HFFc6 (cell line): ENCODE measurements at places on chromosomes 6 and 20.

DNA sequence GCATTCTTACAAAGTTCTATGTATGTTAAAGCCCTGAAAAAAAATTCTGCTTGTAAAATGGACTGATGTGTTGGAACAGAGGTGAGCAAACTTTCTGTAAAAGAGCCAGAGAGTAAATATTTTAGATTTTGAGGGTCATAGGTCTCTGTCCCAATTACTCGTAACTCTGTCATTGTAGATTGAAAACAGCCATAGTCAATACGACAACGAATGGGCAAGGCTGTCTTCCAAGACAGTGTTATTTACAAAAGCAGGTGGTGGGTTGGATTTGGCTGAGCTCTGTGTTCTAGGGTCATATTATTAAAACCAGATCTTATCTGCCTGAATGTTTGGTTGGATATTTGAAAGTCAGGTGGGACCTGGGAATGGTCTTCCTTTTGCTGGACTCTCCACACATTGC is 135.2 kb downstream of the EYA2 start:
- DNase-seq: no peak

DNA sequence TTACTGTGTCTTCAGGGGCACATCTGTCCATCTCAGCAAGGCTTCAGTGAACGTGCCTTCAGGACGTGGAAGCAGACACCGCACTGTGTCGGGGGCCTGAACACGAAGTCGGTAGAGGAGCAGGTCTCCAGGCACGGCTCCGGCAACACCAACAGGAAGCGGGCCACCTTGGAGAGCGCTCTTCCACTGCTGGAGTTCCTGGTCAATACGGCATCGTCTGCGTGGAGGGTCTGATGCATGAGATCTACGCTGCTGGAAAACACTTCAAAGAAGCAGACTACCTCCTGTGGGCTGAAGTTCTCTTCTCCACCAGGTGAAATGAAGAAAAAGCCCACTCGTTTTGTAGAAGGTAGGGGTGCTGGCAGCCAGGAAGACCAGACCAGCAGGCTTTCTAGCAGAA is 69.3 kb upstream of the SLCO4A1 start:
- DNase-seq: no peak

DNA sequence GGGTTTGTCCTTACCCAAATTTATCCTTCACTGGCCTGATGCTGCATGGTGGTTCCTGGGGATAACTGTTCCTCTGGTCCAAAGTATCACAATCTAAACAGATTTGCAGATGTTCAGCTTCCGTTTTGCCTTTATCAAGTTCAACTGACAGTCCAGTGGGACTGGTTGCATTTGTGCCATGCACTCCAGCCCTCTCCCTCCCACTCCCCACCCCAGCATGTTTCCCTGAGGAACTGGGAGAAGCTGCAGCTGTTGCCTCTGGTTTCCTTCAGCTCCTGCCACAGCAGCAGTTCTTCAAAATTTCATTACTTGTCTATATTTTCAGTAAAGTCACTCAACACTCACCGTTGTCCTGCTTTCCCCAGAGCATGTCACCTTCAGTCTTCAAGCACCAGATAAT is 39.5 kb upstream of the KIF16B start:
- DNase-seq: no peak

- no peak for DNase-seq
These were observed at the start of gene COL19A1 for GRCh38 chr6:69866351-69866769. Gene COL19A1, plus strand, starts transcription at chr6:69866556. Its CDS starts 13,012 bp downstream, at chr6:69879568.

DNA sequence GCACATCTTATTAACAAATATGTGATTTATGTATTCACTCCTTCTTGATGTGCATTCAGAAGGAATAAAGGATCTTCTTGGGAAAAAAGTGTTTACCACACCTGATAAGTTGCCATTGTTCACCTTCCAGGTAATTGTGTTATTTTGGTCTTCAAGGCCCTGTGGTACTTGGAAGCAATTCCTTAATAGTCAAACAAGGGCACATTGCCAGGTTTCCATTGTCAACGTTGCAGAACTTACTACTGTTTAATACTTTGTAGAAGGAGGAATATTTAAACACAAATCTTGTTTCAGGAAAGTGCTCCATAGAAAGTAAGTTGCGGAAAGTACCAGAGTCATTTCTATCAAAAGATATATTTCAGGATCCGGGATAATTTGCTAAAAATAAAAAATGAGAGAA is 129.5 kb upstream of the SGK1 start:
- no peak for DNase-seq

DNA sequence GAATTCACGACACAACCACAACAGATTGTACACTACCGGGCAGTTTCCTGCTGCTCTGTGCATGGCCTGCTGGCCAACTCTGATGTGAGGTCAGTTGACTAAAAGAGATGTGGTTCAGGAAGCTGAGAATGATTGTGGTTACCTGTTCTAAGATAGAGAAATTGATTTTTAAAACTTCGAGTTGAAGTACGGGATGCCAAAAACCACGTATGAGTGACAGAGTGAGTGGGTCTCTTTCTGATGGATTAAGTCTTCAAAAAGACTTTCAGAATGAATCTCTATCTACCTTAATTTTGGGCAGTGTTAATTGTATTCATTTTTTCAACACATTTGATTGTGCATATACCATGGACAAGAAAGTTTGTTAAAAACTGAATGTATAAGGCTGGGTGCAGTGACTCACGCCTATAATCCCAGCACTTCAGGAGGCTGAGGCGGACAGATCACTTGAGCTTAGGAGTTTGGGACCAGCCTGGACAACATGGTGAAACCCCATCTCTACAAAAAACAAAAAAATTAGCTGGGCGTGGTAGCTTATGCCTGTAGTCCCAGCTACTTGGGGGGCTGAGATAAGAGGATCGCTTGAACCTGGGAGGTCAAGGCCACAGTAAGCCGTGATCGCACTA is 121.2 kb downstream of the SGK1 start:
- no peak for DNase-seq

DNA sequence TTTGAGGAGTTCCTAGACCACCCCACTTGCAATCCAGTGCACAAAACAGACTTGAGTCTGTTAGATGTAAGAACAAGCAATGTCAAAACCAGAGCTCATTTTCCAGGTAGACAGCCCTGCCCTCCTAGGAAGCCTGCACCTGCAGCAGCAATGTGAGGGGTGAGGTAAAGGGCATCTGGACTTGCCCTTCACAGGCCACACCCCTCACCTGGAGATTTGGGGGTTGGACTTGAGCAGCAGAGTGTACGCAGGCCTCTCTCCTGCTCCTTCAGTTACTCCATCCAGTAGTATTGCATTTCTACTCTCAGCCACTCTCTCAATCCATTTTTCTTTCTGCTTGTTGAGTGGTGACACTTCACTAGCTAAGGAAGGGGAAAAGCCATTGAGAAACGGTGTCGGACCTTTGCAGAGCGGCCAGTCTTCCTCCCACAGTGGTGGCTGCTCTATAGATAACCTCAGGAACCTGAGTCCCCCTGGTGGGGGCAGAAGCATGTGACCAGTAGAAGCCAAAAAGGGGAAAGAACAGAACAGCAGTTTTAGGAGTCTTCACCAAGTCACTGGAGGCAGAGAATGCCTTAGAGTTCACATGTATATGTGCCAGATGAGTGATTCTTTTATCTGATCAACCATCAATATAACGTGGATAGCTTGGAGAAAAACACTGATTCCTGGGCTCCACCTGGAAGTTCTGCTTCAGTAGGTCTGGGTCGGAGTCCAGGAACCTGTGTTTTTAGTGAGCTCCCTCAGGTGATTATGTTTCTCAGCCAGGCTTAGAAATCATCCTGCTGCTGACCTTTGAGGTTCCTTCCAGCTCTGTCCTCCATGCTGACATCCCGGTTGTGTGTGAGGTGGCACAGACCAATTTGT is 28.0 kb downstream of the ARFGEF2 start:
- DNase-seq: no peak

GRCh38 chr6:54017877-54018276 is 93.4 kb upstream of the MLIP start:
- DNase-seq: no peak

DNA sequence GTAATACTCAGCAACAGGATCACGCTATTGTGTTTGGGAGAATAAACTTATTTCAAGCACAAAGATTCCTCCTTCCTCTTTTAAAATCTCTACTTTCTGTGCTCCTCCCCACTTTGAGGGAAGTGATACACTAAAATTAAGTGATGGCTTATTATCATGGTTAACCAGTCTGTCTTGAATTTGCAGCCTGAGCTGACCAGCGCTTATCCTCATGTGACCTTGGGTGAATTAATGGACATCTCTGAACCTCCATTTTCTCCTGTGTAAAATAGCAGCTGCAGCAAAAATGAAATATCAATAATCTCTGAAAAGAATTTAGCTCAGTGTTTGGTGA is 222.6 kb downstream of the BCAS1 start:
- DNase-seq: no peak

DNA sequence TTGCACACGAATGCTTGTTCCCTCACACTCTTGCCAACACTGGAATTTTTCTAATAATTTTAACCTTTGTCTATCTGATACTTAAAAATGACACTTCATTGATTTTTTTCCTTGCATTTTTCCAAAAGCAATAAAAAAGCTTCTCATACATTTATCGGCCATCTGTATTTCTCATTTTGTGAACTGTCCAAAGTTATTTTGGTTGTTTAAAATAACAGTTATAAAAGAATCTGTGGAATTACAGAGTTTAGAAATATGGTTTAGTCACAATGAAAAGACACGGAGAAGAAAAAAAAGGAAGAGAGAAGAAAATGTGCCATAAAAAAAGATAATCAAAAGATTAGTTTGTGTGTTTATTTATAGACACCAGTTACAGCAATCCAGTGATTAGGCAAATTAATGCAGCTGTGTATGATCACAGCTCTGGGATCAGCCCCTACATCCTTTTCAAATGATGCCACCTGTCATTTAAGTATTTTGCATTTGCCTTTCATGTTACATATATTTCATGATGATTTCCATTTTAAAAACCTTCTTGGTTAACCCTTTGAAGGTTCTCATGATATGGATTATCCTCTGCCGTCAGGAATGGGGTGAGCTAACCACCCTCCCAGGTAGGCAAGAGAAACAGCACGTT is 171.7 kb downstream of the BACH2 start:
- no peak for DNase-seq

DNA sequence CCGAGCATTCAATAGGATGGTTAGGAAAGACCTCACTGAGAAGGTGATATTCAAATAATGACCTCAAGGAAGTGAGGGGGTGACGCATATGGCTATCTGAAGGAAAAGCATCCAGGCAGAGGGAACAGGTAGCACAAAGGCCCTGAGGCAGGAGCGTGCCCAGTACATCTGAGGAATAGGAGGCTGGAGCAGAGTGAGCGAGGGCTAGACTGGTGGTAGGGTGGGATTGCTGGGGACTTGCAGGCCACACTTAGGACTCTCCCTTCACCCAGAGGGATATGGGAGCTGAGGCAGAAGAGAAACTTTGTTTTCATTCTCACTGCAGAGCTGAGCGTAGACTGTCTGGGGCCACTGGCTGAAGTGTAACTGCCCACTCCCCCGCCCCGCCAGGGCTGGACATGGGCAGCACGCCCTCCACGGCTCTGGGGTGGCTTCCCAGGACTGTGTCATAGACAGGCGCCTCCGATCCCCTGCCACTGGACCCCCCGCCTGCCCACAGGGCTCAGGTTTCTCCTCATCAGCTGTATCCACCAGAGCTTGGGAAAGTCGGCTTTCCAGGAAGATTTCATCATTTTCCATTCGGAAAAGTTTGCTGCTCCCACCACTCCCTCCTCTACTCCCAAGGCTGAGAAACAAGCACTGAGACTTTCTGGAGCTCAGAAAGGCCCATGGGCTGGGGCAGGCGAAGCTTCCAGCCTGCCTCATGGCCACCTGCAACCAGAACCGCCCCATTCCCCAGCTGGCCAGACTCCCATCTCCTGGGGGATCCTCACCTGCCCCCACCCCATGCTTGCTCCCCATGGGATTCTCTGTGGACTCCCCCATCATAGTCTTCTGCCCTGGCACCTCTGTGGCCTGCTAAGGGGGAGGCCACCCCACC is 142.6 kb downstream of the MRPL14 start:
- no peak for DNase-seq

DNA sequence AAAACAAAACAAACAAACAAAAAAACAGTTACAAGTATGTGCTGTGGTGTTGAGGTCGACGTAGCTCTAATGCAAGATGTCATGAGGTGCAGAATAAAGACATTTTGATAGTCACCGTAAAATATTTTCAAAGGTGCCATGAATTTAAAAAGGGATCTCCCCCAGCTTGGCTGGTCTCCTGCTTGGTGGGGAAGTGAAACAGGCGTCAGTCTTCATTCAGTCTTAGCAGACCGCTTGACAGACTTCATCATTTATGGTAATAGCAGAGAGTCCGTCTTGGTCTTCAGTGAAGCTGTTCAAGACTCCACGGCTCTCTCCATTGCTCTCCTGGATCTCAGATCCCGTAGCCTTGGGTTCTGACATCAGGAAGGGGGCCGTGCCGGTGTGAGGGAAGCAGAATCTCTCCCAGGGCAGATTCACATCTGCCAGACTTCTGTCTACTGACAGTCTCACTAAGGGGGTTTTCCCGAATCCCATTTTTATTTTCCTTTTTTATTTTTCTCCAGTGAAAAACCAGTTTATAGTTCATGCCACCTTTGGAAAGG is 1.6 kb downstream of the SLC24A3 start:
- no peak for DNase-seq

- no peak for DNase-seq
These were observed 238.1 kb upstream of the ARID1B start for GRCh38 chr6:156538875-156539660.

- DNase-seq: no peak
These were observed 407.6 kb upstream of the SOX4 start for GRCh38 chr6:21185861-21186478.

GRCh38 chr20:56631990-56632327 is 2.9 kb downstream of the TFAP2C start:
- DNase-seq: no peak

- DNase-seq: no peak
These were observed 83.8 kb downstream of the GJA10 start for GRCh38 chr6:89977808-89978748.

DNA sequence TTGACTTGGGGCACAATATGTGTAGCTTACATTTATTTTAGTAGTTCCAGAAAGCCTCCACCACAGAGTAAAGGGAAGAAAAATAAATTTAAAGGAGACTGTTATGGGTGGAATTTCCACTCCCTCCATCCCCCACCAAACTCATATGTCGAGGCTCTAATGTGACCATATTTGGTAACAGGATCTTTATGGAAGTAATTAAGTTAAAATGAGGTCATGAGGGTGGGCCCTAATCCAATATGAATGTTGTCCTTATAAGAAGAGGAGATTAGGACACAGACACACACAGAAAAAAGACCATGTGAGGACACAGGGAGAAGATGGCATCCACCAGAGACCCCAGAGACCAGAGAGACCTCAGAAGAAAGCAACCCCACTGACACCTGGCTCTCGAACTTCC is 189.7 kb downstream of the EDN1 start:
- DNase-seq: no peak

DNA sequence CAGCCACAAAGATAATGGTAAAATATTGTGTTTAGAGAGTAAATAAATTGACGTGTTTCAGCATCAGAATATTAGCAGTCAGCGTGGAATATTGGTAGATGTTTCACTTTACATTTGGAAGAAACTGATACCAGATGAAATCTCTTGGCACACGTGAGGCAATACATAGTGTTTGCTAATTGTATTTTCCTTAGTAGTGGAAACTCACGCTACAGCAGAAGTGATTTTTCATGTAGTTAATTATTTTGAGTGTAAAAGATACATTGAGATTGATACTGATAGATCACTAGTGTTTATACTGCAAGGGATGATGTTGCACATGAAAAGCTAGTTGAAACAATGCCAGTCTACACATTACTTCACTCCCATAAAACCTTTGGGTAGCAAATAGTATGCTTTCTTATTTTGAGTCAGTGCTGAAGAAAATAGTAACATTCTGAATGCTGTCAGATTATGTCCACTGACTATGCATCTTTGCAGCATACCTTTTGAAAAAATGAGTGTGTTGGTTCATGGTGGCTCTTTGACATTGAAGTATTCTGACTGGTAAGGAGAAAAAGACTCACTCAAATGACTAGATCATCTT is 59.3 kb downstream of the CD2AP start:
- no peak for DNase-seq
